ENCODE measurements at places on chromosomes 2 and 18.

DNA sequence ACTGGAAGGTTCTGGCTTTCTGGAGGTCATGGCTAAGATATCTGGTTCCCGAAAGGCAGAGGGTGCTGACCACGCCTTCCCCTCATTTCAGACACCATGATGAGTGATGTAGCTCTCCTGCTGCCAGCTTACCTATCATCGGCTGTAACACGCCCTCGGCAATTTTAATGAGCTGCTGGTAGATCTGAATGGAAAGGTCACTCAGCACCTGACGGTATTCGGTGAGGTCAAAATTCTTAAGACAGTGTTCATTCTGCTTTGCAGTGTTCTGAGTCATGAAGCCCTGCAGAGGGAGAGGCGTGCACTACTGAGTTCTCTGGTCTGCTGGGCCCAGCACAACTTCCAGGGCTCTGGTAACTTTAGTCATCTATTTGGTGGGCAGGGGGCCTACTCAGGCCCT, 25.7 kb upstream of the ACAA2 start:
- no peak for DNase-seq

DNA sequence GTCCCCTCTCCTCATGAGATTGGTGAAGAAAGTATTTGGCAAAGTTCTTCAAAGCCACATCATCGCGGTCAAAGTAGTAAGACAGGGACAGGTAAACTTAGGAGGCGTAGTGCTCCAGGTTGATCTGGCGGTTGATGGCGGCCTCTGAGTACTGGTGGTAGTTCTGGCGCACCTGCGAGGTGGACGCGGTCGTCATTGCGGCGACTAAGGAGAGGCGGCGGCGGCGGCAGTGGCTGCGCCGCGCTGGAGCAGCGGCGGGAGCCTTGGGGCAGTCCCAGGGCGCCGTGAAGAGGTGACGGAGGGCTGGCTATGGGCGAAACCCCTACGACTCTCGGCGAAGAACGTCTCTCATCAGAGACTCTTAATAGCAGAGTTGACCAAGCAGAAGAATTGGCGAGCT, 107.2 kb upstream of the UBE2E3 start:
- DNase-seq, result no peak

DNA sequence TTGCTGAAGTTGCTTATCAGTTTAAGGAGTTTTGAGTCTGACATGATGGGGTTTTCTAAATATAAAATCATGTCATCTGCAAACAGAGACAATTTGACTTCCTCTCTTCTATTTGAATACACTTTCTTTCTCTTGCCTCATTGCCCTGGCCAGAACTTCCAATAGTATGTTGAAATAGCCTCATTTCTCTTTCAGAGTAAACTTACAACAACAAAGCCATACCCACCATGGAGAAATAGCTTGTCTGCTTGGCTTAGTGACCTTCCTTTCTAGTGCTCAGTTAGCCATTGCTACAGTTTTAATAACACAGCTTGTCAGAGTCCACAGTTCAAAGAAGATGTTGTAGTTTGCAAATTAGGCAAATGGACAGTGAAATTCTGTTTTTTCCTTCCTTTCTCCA, 228.0 kb downstream of the ETAA1 start:
- DNase-seq, result no peak

DNA sequence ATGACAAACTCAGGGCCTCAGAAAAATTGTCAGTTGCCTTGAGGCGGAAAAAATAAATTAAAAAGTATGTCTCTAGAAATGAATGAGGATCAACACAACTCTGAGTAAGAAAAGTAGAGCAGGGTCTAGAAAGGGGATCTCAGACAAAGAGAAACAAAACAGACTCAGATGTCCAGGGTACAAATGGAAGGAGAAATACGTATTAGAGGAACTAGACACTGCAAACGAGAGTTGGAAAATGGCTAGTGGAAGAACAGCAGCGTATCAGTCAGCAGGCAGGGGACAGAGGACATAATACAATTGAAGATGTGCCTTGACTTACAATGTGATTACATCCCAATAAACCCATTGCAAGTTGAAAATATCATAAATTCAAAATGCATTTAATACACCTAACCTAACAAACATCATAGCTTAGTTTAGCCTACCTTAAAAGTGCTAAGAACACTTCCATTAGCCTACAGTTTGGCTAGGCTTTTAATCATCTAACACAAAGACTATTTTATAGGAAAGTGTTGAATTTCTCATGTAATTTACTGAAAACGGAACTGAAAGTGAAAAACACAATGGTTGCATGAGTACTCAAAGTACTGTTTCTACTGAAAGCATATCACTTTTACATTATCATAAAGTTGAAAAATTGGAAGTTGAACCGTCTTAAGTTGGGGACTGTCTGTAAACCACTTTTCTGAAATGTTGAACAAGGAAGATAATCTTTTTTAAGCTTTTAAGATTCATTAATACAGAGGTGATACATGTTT, 182.8 kb downstream of the NBAS start:
- no peak for DNase-seq

- peak; percentile 53 for DNase-seq
Observed at GRCh38 chr2:8576525-8577167, 105.2 kb upstream of the ID2 start.

- DNase-seq, result no peak
Observed at GRCh38 chr2:65746931-65747675, 314.7 kb upstream of the SPRED2 start.

GRCh38 chr2:174046172-174046571, 81.0 kb upstream of the SP3 start:
- no peak for DNase-seq

DNA sequence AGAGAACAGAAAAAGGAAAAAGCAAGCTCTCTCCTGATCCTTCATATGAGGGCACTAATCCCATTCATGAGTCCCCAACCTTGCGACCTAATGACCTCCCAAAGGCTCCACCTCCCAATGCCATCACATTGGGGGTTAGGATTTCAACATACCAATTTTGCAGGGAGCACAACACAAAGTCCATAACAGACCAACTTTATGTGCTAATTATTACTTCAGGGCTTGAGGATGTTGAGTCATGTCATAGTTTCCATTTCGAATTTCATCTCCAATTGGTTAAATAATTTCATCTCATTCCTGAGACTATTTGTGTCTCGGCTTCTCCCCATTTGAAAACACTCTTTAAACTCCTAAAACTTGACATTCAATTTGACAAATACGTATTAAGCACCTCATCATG, 69.9 kb upstream of the KLF7 start:
- no peak for DNase-seq

DNA sequence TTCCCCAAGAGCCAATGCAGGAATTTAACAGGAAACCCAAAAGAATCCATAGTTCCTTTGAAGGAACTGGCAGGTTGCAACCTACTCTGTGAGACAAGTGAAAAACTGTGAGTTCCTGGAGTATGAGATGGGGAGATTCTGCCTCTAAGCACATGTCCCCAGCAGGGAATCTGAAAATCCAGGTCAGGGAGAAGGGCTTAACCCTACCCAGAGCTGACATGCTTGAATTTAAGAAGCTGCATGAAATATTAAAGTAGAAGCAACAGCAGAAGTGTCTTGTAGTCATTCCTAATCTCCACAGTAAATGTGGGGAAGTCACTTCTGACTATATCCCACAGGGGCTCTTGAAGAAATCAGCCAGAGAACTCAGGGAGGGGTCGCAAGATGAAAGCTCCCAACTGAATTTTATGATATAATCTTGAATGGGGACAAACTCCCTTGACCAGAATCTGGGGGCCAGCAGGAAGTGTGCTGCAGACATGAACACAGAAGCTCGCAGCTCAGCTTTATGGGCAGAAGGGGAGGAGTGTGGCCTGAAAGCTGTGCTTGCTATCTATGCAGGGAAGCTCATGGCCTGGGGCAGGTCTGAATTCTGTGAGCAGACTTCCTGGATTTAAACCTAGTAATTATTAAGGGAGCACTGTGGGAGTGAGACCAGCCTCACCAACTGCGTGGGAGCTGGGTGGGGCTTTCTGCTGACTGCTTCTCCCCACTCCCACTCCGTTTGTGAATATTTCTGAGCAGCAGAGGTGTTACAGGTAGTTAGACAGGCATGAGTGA, 184.1 kb upstream of the KYNU start:
- no peak for DNase-seq

DNA sequence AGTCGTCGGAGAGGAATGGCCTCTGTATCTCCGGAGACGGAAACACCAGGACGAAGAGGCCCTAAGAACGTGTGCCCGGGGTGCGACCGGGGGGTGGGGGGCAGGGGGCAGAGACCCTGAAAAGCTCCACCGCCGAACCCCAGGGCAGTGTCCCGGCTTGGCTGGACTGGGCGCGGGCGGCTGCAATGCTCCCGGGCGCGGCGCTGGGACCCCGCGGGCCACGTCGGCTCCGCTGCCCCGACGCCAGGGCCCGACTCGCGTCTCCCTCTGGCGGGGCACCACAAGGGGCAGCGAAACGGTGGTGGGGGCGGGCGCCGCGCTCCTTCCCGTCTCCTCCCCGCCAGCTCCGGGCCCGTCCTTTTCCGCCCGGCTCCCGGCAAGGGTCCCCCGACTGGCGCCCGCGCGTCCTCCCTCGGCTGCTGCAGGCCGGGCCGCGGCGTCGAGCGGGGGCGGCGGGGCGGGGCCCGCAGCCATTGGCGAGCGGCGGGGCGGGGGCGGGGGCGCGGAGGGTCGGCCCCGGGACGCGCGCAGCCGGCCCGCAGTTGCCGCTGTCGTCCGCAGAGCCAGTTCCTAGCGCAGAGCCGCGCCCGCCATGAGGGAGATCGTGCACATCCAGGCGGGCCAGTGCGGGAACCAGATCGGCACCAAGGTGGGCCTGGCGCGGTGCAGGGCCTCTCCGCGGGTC, at the start of gene TUBB6:
Gene TUBB6, plus strand, starts transcription at position 541 of the 685 bp plus-strand sequence. Its CDS starts 52 bp downstream, at position 593.
- peak; percentile 89 for DNase-seq

DNA sequence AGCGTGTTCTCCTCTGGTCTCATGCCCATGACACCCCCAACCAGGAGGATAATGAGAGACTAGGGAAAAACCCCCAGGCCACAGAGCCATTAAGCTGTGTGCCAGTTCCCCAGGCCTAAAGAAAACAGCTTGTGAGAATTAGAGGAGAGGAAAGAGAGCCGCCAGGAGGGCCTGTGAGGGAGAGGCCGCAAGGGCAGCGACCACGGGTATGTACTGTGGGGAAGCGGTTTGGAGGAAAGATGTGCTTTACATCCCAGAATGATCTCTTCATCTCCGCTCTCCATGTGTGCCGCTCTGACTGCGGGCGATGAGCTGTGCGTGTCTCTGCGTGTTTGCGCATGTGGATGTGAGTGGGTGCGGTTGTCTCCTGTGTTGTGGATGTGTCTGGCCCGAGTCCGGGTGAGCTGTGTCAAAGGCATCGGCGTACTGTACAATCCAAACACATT, 82.9 kb downstream of the DYSF start:
- peak; percentile 71 for DNase-seq

DNA sequence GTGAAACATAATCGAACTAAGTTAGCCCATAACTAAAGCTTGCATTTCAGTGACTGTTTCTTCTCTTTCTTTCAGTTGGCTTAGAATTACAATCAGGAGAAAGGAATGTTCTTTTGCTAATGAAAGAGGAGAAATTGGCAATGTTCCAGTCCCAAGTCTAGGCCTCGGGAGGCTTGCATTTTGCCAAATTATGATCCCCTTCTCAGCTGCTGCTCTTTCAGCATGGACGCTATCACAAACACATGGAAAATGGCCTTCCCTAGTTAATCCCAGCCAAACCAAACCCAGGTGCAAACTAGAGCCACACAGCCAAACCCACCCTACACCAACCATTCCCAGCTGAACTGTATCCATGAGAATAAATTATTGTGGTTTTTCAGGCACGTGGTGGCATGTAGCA, 605.2 kb upstream of the LRRTM4 start:
- DNase-seq, result no peak

- no peak for DNase-seq
Observed at GRCh38 chr2:122070241-122070731, 314.8 kb downstream of the TSN start.

DNA sequence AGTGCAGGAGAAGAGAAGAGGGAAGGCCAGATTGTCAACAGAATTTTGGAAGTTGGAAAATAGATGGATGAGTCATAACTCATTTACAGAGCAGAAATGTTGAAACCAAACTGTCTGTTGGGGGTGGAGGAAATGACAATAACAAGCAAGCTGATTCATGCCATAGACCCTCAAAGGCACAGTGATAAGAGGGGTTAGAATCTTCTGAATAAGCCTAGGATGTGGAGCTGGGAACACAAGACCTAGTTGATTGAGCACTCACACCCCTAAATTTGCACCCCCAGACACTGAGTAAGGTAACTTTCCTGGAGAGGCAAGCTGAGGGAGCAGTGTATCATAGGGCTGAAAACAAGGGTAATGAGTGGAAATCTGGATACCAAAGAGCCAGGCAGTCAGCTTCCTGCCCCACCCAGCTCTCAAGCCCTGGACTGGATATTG, 141.4 kb downstream of the SCG2 start:
- DNase-seq, result no peak

- DNase-seq, result no peak
Observed at GRCh38 chr18:35095983-35096676, 54.9 kb downstream of the MAPRE2 start.

DNA sequence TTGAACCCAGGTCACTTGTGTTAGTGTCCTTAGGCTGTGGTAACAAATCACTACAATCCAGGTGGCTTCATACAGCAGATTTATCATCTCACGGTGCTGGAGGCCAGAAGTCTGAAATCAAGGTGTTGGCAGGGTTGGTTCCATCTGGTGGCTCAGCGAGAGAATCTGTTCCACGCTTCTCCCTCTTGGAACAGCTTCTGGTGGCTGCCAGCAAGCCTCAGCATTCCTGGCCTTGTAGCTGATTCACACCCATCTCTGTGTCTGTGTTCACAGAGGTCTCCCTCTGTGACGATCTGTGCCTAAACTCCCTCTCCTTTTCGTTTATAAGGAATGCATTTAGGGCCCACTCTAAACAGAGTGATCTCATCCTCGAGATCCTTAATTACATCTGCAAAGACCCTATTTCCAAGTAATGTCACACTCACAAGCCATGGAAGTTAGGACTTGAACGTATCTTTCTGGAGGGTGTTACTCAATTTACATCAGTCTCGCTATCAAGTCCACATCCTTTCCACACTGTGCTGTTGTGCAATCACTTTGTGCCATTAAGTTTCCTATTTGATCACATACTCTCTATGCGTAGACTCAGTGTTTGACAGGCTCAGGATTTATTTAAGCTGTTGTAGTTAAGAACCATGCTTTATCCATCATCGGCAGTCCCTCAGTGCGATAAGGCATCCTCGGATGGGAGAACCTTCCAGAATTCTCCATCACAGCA, 164.4 kb downstream of the SOCS6 start:
- no peak for DNase-seq

GRCh38 chr2:71714601-71715240, 261.4 kb downstream of the DYSF start:
- no peak for DNase-seq

- DNase-seq, result no peak
Observed at GRCh38 chr2:78967294-78967693, 58.2 kb upstream of the REG3G start.

GRCh38 chr2:196173505-196173904, 2.1 kb upstream of the STK17B start:
- DNase-seq, result no peak

DNA sequence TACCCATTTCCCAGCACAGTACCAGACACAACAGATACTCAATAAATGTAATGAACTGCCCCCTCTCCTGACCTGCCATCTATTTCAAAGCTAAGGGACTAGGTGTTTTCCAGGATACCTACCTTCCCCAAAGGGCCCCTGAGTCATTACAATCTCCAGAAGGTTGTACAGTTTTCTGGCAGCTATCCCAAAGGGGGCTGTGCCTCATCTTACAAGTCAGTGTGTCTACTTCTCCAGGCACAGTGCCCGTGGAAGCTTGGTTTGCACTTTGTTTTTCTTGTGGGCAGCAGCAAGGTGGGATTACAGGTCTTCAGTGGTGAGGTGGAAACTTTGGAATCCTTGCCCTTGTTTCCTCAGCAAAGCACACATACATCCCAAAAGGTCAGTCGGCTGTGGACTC, 62.8 kb upstream of the CYP26B1 start:
- DNase-seq, result no peak

- no peak for DNase-seq
Observed at GRCh38 chr2:28271919-28272250, 120.8 kb upstream of the FOSL2 start.
